HT-29 (cell line): ENCODE measurements at places on chromosomes 1 and 21. TPM values are rescaled to one million over a fixed set of nuclear protein-coding genes. Genes with fewer than 3 reads are reported as not detected.

DNA sequence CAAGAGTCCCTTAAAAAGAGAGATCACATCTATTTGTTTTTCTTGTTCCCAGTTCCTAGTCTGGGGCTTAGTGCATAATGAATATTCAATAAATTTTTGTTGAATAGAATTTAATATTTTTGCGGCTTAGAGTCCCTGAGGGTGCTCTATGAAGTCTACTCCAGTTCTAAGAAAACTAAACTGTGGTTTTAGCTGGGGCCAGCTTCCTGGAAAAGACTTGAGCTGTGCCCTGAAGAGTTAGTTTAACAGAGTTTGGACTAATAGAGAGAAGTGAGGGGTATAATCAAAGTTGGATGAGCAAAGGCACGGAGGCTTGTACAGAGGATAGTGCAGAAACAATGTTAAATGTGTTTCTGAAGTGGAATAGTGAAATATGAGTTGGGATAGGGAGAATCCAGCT lies 168.9 kb downstream of the FASLG start:
- DNase-seq = no peak

GRCh38 chr1:218322762-218323161 lies 22.4 kb upstream of the TGFB2 start:
- no peak for DNase-seq

GRCh38 chr1:161091093-161091492 lies 1.7 kb upstream of the NECTIN4 start:
- DNase-seq = no peak

GRCh38 chr1:2339206-2340085 lies 51.9 kb downstream of the MORN1 start:
- DNase-seq = no peak

DNA sequence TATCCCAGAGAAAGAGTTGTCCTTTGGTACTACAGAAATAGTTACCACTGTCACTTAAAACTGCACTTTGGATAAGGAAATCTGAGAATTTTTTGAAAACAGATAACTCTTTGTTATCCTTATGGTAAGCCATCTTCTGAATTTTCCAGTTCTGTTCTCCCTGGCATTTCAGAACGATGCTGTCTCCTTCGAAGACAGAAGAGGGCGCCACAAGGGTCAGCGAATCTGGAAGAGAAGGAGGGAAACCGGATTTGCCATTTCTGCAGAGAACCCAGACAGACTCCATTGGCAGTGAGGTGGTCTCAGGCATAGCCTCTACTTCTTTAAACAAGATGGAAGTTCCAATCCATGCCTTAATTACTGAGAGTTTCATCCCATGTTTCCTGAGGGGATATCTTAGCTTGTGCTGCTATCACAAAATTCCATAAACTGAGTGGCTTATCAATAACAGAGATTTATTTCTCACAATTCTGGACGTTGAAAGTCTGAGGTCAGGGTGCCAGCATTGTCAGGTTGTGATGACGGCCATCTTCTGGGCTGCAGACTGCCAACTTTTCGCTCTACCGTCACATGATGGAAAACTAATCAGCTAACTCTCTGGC lies 6.4 kb downstream of the FCRL2 start:
- no peak for DNase-seq

DNA sequence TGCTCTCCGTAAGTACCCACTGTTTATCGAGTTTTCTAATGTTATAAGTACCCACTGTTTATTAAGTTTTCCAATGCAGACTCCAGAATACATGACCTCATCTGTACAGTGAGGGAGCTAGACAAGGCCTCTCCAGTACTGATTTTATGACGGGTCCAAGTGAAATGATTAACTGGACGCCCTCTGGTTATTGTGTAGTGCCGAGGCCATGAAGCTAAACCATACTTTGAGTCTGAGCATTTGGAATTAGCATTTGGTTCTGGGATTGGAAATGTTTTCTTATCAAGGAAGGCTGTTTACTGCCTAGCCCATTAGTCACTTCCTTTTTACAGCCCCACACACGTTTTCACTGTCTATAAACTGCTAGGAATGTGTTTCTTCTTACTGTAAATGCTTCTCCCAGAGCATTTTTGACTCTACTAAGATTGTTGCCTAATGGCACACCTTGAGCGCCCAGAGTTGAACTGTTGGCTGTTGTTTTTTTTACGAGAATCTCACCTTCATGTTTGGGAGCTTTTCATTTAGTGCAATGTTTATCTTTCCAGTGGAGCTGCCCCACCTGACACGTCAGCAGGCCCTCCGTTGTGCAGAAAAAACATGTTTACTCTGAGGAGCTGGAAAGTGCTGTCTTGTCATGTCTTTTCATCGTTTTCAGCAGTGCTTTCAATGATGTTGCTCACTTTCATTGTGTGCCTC lies 26.9 kb downstream of the SPATA46 start:
- DNase-seq = peak; percentile 71

DNA sequence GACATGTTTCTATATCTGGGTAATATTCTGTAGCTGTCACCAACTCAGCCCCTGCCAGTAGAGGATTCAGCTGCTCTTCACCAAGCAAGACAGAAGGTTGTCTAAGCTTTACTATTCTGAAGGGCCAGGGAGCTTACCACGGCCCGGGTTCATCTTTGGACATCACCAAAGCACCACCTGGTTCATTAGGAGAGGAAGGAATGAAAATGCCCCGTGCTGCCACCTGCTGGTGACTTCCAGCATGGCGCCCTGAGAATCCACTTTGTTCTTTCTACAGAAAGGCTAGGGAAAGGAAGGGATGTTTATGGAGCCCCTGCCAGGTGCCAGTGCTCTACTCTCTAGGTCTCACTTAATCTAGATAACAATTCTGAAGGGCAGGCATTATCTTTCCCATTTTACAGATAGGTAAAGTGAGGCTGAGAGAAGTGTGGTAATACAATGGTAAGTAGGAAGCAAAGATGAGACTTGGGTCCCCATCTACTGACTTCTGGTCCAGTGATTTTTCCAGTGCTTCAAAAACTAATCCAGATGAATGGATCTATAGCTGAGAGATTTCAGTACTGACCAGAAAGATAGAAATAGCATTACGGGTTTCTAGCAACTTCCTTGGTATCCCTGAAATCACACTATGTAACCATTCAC lies 79.5 kb downstream of the BEND5 start:
- peak; percentile 68 for DNase-seq

GRCh38 chr1:170618421-170618820 lies 45.5 kb upstream of the PRRX1 start:
- DNase-seq = no peak

DNA sequence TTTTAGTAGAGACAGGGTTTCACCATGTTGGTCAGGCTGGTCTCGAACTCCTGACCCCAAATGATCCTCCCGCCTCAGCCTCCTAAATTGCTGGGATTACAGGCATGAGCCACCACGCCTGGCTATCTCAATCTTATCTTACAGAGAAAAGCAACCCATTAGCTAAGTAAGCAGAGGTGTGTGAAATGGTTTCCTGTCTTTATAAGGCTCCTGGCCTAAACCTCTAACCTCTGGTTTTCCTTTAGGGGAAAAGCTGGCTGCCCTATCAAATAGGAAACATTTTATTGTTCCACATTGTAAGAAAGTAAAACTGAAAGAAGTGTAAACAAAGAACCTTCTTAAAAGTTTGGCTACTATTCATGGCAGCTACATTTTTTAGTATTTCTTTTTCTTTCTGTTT lies 78.3 kb upstream of the MORC3 start:
- DNase-seq = no peak

GRCh38 chr1:63973005-63973419 lies 199.2 kb downstream of the ROR1 start:
- no peak for DNase-seq

The RGS8 gene
- not detected in 2 replicates for total RNA-seq

The ITGB2 gene
- not detected in 2 replicates for total RNA-seq

The DNASE2B gene
- not detected in 2 replicates for total RNA-seq

The KCNK2 gene
- total RNA-seq = not detected in 2 replicates

The LGR6 gene
- 0.18 and 0.42 TPM in 2 replicates for total RNA-seq

The OR13G1 gene
- not detected in 2 replicates for total RNA-seq

The CENPF gene
- 25.6 and 33.1 TPM in 2 replicates for total RNA-seq

The LMOD1 gene
- total RNA-seq = not detected in 2 replicates

The GSTM5 gene
- total RNA-seq = not detected in 2 replicates

The LCE2B gene
- not detected in 2 replicates for total RNA-seq

The DAB1 gene
- total RNA-seq = 0.03 TPM in 1 of 2 replicates, not detected in the other
